ENCODE measurements at places on chromosomes 12 and 14. TPM values are rescaled to one million over a fixed set of nuclear protein-coding genes. Genes with fewer than 3 reads are reported as not detected.

MYF6 gene
- not detected for total RNA-seq

DNA sequence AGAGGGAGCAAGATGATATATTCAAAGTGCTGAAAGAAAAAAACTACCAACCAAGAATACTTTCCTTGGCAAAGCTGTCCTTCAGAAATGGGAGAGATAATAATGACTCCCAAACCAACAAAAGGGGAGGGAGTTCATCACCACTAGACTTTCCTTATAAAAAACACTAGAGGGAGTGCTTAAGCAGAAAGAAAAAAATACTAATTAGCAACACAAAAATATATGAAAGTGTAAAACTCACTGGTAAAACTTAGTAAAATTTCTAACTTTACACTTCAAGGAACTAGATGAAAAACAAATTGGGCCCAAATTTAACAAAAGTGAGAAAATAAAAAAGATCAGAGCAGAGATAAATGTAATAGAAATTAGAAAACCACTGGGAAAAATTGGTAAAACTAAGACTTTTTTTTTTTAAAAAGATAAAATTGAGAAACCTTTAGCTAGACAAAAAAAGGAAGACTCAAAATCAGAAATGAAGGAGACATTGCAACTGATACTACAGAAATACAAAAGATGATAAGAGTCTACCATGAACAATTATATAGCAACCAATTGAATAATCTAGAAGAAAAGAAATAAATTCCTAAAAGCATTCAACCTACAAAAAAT is 60.4 kb upstream of the FAR2 start:
- no peak overlapping the region for H3K4me3 ChIP-seq
- no peaks in the 10 kb centered on the region for H3K27me3 ChIP-seq
- no peak for DNase-seq

DNA sequence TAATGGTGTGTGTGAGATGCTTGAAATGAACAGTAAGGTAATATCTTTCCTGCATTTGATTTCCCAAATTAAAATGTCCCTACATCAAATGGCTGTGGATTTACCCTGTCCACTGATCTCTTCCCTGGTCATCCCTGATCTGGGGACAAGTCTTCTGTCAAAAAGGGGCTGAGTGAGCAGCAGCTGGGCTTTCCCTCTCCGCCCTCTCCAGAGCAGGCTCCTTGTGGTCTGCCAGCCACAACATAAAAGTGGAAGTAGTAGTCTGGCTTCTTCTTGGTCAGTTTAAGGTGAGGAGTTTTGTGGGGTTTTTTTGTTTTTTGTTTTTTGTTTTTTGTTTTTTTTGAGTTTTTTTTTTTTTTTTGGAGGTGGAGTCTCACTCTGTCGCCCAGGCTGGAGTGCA is 25.2 kb upstream of the PLXNC1 start:
- no peaks in the 10 kb centered on the region for H3K36me3 ChIP-seq
- peaks cover 34% of the 10 kb centered on the region for H3K4me1 ChIP-seq
- no peak overlapping the region for H3K27ac ChIP-seq
- no peak for DNase-seq
- no peaks in the 10 kb centered on the region for H3K27me3 ChIP-seq

- H3K4me1 ChIP-seq: peaks cover 76% of the 10 kb centered on the region
- peaks cover 42% of the 10 kb centered on the region for H3K36me3 ChIP-seq
- peak overlapping the region; percentile 26 for H3K4me3 ChIP-seq
These were observed 6.3 kb downstream of the ZFP36L1 start for GRCh38 chr14:68786491-68787091.

GRCh38 chr12:51533799-51534198 is 57.2 kb upstream of the SCN8A start:
- no peaks in the 10 kb centered on the region for H3K27me3 ChIP-seq
- DNase-seq: no peak
- H3K36me3 ChIP-seq: no peaks in the 10 kb centered on the region
- no peak overlapping the region for H3K27ac ChIP-seq
- peaks cover 6% of the 10 kb centered on the region for H3K4me1 ChIP-seq
